ENCODE measurements at places on chromosomes 5 and 9.

GRCh38 chr5:6322163-6322713 is 56.1 kb downstream of the MED10 start:
- DNase-seq: no peak

DNA sequence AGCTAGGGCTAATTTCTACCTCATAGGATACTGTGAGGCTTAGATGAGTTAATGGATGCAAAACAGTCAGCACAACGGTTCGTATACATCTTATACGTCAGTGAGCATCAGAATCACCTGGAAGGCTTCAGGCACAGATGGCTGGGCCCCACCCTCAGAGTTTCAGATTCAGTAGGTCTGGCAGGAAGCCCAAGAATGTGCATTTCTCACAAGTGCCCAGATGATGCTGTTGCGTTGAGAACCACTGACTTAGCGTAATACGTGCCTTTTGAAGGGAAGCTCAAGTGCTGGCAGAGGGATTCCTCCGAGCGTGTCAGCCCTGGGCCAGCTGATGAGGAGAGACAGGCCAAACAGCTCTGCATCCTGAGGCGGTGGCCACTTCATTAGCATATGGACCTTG is 117.1 kb upstream of the WWC1 start:
- no peak for DNase-seq

- no peak for DNase-seq
These were observed 23.9 kb upstream of the KIF2A start for GRCh38 chr5:62282064-62282463.

DNA sequence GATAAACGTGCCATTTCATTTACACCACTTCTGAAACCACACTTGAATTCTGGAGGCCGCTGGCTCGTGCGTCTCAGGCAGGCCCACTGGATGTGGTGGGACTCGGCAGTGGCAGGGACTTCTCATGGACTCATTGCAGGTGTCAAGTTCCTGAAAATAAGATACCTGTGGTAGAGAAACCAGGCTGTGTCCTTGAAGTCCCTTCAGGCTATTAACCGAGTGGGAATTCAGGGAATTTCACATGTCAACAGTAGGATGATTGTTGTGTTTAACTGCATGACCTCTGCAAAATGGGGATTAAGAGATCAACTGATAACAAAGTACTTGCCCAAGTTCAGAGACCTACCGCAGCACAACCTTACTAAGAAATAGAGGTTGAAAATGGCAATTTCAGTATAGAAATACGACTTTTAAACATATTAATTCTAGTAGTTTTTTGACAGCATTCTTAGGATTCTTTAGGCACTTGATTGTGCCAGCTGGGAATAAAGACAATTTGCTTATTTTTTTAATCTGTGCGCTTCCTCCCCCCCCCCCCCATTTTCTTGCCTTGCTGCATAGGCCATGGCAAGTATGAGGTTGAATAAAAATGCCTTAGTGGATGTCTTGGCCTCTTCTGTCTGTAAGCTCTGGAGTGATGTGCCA is 26.8 kb downstream of the TRIP13 start:
- DNase-seq: no peak

GRCh38 chr5:54146390-54146789 is 164.0 kb downstream of the ARL15 start:
- DNase-seq: no peak

- no peak for DNase-seq
These were observed 66.5 kb downstream of the SEMA5A start for GRCh38 chr5:9479361-9479760.

DNA sequence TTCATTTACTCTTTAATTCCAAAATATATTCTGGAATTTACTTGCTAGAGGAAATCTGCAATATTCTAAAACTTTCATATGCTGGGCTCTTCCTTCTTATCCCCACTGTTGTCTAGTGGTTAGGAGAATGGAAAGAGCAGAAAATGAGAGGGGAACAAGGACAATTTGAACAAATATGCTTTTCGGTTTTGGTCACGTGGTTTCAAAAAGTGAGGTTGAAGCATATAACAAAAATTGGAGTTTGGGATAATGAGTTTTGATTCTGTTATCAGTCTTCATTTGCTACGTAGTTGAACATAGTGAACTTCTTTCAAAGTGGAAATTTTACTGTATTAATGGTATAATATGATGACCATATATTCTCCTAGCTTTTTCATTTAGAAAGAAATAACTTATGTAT is 71.5 kb downstream of the CAMK4 start:
- DNase-seq: no peak

DNA sequence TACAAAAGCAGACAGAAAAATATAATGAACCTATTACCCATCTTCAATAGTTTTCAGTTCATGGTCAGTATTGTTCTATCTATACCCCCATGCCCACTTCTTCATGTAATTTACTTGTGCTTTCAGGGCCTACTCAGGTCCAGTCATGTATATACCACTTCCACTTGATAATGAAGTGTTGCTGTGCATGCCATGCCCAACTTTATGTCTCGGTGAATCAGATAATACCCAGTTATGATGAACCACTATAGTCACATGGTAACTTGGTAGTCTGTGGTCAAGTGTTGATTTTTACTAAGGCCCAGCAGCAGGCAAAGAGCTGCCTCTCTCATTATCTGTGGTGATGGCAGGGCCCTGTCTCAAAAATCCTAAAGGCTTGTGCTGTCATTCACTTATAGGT is 70.7 kb upstream of the IL33 start:
- no peak for DNase-seq

DNA sequence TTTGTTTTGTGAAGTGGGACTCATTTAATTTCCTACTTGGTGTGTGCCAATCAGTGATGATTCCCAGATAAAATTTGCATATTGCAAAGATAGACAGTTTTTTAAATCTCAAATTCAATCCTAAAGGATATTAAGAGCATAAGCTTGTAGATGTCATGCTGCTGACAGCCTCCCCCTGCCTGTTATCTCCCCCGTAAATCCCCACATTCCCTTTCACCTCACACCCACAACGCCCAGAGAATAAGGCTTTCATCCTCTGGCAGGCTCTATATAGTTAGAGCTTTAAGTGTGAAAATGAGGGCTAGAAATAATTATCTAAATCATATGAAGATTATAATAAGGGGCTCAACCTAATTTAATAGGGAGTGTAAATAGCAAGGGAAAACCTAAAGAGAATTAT is 265.0 kb downstream of the TRPM3 start:
- no peak for DNase-seq

- DNase-seq: no peak
These were observed 34.3 kb downstream of the EPB41L4B start for GRCh38 chr9:109286571-109286977.

- DNase-seq: no peak
These were observed 46.3 kb downstream of the MAST4 start for GRCh38 chr5:66642538-66642937.

- peak; percentile 92 for DNase-seq
These were observed at the start of gene TNIP1 for GRCh38 chr5:151080613-151081430. Gene TNIP1, minus strand, starts transcription at chr5:151081034. Its CDS starts 15,939 bp downstream, at chr5:151065095.

- DNase-seq: no peak
These were observed 40.5 kb upstream of the NEURL1B start for GRCh38 chr5:172600571-172600970.

DNA sequence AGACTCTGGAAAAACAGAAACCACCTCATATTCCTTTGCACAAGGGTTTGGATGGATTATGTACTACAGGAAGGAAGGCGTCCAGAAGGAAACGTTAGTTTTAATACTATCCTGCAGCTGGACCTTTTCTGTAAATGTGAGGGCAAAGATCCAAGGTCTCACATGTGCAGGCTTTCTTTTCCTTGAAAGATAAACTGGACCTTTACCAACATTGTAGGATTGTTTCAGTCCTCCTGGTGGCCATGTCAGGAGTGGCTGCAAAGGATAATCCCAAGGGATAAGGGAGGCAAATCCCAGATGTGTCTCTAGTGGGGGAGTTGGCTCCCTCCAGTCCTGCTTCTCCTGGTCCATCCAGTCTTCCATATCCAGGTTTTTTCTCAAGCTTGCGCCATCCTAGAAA is 397.5 kb downstream of the HTR1A start:
- DNase-seq: no peak

DNA sequence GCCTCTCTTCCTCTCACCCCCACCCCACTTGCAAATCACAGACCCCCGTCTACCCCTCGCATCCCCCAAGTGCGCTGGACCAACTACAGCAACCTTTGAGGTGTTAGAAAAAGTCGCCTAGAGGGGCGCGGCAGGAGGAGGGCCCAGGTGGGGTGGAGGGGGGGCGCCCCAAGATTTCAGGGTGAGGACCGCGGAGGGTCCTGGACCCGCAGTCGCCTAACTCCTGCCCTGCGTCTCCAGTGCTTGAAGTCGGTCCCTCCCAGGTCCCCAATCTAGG is 379 bp upstream of the EGFLAM start:
- no peak for DNase-seq

- DNase-seq: no peak
These were observed at the start of gene PRLR for GRCh38 chr5:35230038-35230611. Gene PRLR, minus strand, starts transcription at chr5:35230487. Its CDS starts 140,867 bp downstream, at chr5:35089620.

DNA sequence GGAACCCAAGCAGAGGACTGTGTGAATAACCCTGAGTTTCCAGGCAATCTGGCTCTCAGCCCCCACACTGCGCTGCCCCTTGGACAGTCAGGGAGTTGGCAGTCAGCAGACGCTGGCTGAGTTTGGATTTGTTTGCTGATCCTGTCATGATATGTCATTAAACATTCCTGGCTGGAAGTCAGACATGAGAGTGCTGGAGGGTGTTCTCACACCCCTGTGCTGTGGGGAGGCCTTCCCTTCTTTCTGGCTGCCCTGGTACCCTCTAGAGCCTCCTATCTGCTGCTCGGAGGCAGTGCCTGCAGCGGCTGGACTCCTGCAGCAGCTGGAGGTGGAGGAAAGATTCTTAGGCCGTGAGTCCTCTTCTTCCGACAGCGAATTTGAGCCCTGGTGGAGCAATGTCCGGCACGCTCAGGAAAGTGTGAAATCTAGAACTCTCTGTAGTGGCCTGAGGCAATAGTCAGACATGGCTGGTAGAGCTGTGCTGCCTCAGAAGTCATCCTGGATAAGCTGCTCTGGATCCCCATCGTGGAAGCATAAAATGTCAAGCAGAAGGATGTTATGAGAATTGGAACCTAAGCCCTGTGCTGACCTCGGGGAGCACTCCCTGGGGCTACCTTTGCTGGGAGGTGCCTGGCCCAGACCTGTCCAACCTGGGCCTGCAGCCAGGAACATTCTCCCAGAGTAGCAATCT is 72.0 kb downstream of the PDE8B start:
- DNase-seq: no peak

DNA sequence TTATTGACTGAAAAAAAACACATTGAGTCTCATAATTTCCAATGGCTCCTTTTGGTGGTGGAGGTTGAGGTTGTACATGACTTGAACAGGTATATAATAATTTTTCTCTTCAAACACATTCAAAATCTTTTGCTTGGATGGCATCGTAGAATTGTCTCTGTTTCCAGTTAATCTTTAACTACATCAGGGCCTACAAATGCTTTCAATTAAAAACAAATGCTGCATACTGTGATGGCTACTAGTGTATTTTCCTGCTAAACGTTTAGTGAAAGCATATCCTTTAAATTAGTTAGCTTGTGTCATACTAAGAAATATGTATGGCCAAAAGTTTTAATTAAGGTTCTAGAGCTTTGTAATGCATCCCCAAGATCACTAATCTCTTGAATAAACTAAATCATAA is 313.8 kb downstream of the SLF1 start:
- no peak for DNase-seq

DNA sequence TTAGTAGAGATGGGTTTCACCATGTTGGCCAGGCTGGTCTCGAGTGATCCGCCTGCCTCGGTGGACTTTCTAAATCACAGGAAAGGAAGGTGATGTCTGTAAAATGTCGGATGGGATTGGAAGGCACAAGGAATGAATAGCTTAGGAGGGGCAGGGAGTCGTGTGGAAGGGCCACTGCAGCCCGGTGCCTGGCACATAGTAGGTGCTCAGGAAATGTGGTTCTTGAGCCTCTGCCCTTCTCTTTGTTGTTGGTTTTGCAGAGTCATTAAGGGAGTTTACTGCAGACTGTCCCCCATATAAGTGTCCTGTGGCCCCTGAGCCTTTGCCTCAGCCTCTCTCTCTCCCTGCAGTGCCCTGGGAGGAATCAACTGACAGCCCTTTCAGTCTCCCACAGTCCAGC is 11.8 kb downstream of the NEK6 start:
- DNase-seq: no peak

GRCh38 chr5:153807801-153808200 is 230.9 kb downstream of the FAM114A2 start:
- DNase-seq: no peak

DNA sequence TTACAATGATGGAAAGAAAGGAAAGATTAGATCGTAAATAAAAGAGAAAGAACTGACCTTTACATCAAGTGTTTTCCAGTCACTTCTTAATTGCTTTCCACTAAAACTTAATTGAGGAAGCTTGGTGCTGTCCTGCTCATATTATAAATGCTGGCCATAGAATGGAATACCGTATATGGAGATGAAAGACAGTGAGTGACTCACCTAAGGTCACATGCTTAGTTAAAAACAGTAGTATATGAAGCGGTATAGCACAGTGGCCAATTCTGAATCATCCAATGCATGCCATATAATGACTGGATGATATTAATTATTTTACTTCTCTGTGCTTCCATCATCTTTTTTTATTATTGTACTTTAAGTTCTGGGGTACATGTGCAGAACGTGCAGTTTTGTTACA is 482.4 kb upstream of the SGCD start:
- DNase-seq: no peak

DNA sequence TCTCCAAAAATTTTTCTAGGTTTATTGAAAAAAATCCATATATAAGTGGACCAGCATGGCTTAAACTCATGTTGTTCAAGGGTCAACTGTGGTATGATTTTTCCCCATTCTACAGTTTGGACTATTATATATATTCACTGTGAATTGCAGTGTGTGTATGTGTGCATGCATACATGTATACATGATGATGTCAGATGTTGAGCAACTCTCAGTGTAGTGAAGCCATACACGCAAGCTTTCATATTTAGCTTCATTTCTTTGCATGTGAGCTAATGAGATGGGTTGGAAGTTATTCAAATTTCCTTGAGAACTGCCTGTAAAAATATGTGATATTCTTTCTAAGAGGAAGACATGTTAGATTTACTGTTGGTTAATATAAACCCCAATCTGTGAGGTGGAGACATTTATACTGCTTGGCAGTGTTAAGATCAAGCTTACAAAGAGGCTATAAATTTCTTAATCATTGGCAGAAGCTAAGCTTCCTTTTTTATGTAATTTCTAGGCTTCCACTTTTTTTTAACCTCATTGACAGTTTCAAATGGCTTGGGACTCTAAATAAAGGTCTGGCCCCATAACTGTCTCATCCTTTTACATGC is 134.8 kb downstream of the GABRG2 start:
- no peak for DNase-seq

DNA sequence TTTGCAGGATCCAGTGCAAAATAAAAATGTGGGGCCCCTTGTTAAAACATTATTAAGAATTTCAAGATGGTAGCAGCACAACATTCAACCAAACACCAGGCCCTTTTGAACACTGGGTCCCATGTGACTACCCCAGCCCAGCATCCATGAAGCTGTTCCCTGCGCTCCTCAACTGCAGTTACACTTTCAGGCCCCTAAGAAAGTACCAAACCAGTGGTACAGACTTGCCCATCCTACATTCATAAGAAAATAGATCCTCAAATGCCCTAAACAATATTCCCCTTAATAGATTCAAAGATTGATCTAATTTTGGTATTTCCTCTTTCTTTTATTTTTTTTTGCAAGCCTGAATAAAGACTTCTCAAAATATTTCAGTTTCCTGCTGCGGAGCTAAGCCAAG is 201.7 kb downstream of the EFNA5 start:
- no peak for DNase-seq

- DNase-seq: no peak
These were observed 11.1 kb upstream of the MLANA start for GRCh38 chr9:5879419-5880181.

All from naive thymus-derived CD8-positive, alpha-beta T cell (primary cell).